ENCODE measurements at places on chromosomes 7 and 10.
A peak's percentile ranks its signal among the peaks of the same experiment; 100 is the strongest.

DNA sequence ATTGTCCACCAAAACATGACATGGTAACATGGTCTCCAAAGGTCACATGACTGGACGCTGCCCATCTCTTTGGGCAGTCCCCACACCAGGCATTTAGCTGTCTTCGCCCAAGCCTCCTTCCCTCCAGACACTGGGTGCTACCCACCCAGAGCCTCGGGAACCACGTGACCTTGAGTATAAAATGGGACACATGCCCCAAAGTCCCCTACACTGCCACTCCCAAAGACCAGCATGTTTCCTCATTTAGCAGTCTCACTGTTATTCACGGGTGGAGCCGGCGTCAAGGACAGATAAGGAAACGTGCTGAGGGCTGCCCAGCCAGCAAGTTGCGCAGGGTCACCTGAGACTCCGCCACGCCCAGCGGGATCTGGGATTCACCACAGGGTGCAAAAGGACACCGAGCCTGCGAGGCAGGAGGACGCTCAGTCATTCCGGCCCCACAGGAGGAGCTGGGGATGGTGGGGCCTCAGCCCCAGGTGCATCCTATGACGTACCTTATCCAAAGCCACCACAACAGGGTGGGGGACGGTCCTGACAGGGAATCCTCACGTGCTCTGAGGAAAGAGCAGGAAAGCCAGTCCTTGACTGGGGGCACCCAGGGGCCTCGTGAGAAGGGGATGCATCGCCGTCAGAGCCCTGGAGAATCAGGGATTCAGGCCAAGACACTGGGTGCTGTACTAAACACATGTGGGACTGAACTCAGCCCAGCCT lies 226.9 kb downstream of the TNS3 start:
- peak; percentile 71 for DNase-seq

- DNase-seq = no peak
Observed at GRCh38 chr10:78059906-78060702, 26.4 kb downstream of the RPS24 start.

- DNase-seq = no peak
Observed at GRCh38 chr7:16801111-16801542, 3.7 kb downstream of the AGR2 start.

- no peak for DNase-seq
Observed at GRCh38 chr10:97000487-97001182, 168.5 kb downstream of the LCOR start.

DNA sequence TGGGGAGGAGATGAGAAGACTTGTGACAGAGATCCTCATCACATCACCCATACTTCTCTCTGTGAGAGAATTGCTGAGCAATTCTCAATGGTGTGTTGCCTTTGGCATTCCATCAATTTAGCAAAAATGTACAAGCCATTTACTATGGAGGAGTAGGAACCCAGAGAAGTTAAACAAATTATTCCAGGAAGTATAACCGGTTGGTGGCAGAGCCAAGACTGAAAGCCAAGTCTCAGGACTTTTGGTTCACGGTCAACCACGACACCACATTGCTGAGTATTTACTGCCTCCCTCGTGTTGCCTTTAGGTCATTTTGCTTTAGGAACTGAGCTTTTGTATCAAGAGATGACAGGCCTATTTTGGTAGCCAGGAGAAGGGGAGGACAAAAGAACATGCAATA lies 88.0 kb upstream of the ELMO1 start:
- DNase-seq = no peak

- peak; percentile 35 for DNase-seq
Observed at GRCh38 chr7:37352974-37353948, 95.4 kb downstream of the ELMO1 start.
